ENCODE measurements at places on chromosomes 1 and 21.
A peak's percentile ranks its signal among the peaks of the same experiment; 100 is the strongest.

- DNase-seq = no peak
Measured at GRCh38 chr21:36183144-36183795, 26.6 kb downstream of the DOP1B start.

DNA sequence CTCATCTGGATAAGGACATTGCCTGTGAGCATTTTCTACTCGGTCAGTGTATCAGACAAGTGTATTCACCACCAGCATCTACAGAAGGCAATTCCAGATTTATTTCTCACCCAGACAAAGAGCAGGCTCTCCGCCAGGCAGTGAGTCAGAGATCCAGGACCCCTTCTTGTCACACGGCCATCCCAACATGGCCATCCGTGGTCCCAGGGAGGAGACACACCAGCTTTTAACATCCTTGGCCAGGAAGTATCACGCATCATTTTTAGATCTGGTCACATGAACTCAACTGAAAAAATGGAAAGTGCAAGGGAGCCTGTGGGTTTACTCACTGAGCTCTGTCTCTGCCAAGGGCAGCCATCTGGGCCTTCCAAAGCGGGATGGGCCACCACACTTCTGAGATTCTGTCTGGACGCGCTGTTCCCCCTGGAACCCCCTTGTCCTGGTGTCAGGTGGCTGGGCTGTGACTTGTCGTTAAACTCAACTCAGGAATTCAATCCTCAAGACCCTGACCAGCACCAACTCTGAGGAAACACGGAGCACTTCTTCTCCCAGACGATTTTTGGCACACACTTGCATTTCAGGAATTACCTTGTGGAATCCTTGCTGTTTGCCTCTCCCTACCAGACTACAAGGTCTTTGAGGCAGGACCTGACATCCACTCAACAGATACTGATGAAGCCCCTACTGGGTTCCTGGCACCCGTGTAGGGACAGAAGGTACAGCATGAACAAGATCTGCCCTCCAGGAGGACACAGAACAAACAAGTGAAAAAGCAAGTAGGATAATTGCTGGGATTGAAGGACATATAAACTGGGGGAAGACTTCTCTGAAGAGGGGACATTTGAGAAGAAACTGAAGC, 21.6 kb upstream of the CCSAP start:
- no peak for DNase-seq

GRCh38 chr1:29583727-29584126, 347.4 kb downstream of the PTPRU start:
- DNase-seq = no peak

DNA sequence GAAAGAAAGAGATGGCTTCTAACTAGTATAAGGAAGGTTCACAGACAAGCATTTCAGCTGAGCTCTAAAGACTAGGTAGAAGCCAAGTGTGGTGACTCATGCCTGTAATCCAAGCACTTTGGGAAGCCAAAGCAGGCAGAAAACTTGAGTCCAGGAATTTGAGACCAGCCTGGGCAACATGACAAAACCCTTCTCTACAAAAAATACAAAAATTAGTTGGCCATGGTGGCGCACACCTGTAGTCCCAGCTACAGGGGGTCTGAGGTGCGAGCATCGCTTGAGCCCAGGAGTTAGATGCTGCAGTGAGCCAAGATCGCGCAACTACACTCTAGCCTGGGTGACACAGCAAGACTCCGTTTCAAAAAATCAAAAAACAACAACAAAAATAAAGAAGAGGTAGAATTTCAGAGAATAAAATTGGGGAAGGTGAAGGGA, 27.8 kb downstream of the FBXO42 start:
- DNase-seq = no peak

DNA sequence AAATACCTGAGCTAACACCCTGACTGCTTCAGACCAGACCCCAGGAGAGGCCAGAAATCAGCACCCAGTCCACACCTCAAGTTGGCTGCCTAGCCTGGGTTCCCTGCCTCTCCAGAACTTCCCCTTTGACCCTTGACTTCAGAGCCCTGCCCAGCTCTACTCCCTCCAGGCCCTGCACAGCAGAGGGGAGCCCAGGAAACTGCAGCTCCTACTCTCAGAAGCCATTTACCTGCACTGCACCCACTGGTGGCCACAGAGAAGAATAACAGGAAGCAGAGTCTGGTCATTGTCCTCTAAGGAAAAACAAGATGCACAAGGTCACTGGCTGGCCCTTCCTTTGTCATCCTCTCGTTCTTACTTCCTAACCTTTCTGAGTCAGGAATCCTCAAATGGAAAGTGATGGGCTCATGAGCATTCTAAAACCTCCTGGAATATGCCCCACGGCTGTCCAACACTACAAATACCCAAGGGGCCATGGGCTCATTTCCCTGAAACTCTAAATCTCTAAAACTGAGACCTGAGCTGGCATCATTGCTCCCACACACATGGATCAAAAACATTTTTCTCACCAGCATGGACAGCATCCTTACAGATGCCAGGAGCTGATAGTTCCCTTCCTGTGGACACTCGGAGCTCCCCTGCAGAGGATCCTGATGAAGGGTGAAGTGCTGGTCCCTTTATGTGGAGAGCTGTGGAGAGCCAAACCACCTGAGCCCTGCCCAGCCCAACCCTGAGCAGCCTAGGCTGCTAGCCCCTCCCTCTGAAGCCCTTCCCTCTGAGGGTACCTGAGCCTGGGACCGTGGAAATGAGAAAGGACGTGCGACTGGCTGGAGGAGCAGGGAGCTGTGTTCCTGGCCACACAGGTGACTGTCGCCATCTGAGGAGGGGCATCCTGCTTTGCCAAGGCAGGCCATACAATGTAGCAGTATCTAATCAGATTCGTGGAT, at the start of gene ITLN2:
Gene ITLN2 (minus strand): TSS at position 652 of the 947 bp plus-strand sequence. CDS start 68 bp downstream, at position 584.
- peak; percentile 41 for DNase-seq

GRCh38 chr1:56948403-56949023, 17.3 kb downstream of the C8B start:
- DNase-seq = no peak

DNA sequence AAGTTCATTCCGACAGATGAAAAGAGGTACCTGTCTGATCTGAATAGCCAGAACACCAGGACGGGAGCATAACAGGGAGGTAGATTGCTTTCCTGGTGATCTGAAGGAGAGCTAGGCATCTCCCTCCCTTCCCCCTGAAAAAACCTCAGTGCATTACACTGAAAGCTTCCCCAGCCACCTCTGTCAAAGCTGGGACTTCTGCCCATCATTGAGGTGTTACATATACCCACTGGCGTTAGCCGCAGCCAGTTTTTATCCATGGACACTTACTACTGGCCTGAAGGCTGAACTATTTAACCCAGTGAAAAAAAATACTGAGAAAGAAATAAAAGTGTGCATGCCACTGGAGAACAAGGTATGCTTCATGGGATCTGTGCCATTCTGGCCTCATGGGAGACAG, 568.3 kb upstream of the ADAMTS5 start:
- DNase-seq = no peak

GRCh38 chr1:203055161-203055799, 29.0 kb downstream of the PPFIA4 start:
- DNase-seq = no peak

- DNase-seq = no peak
Measured at GRCh38 chr21:14917762-14918161, 147.0 kb downstream of the NRIP1 start.

GRCh38 chr1:56399326-56399725, 180.0 kb downstream of the PLPP3 start:
- no peak for DNase-seq
